ENCODE measurements at places on chromosomes 11 and 22.

GRCh38 chr11:99277281-99277680 is 256.5 kb downstream of the CNTN5 start:
- DNase-seq, result no peak

GRCh38 chr11:100681064-100681502 is 6.0 kb upstream of the ARHGAP42 start:
- DNase-seq, result no peak

- DNase-seq, result no peak
These were observed 2.9 kb upstream of the APOL3 start for GRCh38 chr22:36163497-36163896.

GRCh38 chr22:28112190-28112544 is 193.1 kb upstream of the PITPNB start:
- DNase-seq, result no peak

- no peak for DNase-seq
These were observed 389.1 kb downstream of the AASDHPPT start for GRCh38 chr11:106466521-106467080.

DNA sequence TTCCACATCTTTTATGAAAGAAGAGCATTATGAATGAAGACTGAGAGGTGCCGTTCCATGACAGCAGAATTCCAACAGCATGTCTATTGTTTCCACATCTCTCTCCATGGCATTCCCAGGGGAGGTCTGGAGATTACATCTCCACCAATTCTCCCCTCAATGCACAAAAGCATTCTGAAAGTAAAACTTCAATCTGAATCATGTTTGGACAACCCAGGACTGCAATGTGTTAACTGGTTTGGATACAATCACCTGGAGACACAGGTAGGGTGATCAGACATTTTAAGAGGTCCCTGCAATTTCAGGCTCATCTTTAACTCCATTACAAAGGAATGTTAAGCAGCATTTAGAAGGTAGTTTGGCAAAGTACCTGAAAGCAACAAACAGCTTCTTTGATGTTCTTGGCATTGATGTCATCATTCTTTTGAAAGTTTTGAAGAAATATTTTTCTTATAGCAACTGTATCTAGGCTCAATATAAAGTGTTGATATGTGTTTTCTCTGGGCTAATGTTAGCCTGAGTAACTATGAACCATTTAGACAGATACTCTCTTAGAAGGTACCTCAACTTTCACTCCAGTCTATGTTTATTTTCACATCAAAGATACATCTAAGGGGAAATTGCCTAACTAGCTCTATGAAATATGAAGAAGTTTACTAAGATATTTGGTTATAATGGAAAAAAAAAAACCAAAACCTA is 181.4 kb upstream of the MTMR2 start:
- DNase-seq, result no peak

GRCh38 chr11:117950301-117950700 is 21.1 kb upstream of the TMPRSS13 start:
- DNase-seq, result peak; percentile 49

GRCh38 chr11:69773626-69774353 is 1.4 kb downstream of the FGF4 start:
- DNase-seq, result no peak

- DNase-seq, result no peak
These were observed 13.4 kb downstream of the PRDM11 start for GRCh38 chr11:45159781-45160365.

- DNase-seq, result no peak
These were observed 2.0 kb upstream of the C11orf42 start for GRCh38 chr11:6203327-6203726.

DNA sequence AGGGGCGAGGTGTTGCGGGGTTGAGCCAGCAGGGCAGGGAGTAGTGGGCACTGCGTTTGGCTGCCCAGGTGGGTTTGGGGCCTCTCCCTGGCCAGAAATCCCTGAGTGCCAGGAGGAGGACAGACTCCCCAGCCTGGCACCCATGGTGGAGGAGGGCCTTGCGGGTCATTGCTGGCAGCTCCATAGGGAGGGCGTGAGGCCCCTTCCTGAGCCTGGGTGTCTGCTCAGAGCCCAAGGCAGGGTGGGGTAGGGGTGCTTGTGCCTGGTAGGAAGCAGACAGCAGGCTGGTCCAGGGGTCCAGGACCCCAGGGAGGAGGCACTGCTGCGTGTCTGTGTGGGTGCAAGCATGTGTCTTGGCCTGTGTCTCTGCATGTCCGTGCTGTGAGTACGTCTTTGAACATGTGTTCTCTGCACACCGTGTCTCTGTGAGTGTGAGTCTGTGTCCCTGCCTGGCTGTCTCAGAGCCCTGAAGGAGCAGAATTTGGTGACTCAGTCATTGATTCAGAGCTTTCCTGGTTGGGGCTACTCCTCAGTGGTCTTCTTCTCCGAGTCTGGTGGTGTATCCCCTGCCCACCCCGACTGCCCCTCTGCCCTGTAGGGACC is 3.9 kb downstream of the TSPAN4 start:
- no peak for DNase-seq
